ENCODE measurements at places on chromosomes 2 and 18. TPM values are rescaled to one million over a fixed set of nuclear protein-coding genes. Genes with fewer than 3 reads are reported as not detected.

DNA sequence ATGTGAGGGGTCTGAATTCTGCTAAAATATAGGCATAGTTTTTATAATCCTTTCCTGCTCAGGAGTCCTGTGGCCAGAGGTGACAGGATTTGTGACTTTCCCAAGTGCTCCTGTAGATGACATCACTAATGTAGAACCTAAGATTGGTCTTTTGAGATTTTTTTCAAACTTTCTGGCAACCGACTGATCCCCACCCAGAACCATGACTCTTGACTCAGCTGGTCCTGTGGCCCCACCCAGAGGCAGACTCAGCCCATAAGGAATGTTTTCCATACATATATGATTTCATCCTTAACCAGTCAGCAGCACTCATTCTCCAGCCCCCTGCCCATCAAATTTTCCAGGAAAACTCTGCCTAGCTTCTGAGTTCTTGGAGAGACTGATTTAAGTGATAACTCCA, 46.8 kb downstream of the COMMD1 start:
- no peak for DNase-seq

- DNase-seq: no peak
Measured at GRCh38 chr2:234846599-234847363, 105.0 kb upstream of the SH3BP4 start.

- DNase-seq: no peak
Measured at GRCh38 chr18:35334212-35334611, 10.0 kb downstream of the ZNF24 start.

DNA sequence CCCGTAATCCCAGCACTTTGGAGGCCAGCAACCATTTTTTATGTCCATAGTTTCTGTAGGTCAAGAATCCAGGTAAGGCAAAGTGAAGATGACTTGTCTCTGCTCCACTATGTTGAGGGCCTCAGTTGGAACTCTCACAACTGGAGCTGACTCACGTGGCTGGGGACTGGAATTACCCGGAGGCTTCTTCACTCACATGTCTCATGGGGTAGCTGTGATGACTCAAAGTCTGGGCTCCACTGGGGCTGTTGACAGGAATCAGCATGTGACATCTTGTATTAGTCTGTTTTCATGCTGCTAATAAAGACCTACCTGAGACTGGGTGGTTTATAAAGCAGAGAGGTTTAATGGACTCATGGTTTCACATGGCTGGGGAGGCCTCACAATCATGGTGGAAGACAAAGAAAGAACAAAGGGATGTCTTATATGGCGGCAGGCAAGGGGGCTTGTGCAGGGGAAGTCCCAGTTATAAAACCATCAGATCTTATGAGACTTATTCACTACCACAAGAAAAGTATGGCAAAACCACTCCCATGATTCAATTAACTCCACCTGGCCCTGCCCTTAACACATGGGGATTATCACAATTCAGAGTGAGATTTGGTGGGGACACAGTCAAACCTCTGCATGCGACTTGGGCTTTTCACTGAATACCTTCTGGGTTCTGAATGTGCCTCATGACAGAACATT, 7.8 kb upstream of the PPP1R1C start:
- DNase-seq: no peak

GRCh38 chr2:145141981-145142380, 622.1 kb upstream of the ZEB2 start:
- DNase-seq: no peak

DNA sequence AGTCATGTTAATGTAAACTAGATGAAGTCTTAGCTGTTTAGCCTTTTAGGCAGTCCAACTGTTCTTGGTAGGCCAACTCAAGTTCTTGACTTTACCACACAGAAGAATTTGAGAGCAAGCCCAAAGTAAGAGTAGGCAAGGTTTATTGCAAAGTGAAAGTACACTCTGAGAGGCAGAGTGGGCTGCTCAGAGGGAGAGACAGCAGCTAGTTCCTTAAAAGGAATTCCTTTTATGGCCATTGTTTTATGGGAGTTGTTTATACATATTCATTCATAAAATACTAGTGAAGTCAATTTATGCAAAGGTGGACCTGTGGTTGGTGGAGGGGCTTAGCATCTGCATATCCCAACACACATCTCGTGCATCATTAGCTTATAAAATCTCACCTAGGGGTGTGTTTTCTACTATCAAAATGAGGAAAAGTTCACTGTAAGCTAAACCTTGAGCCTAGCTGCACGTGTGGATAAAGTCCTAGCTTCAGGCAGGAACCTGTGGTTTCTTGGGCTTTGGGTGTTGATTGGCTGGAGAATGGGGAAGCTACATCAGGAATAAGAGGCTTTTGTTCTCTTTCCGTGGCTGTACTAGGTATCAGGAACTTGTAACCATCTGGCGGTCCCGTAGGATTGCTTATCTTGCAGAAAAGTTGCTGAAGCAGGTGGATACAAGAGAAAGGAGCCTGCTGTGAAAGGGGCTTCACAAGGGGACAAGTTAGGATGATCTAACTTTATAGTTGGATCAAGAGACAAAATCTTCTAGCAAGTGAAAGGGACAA, 110.4 kb upstream of the GULP1 start:
- no peak for DNase-seq

GRCh38 chr2:217471319-217471718, 531.5 kb downstream of the TNS1 start:
- DNase-seq: no peak

The NOL4 gene
- 0.58 TPM for total RNA-seq

The SULT1C3 gene
- not detected for total RNA-seq

The GPR155 gene
- total RNA-seq: 28.7 TPM

The TEX44 gene
- total RNA-seq: not detected

The DSG1 gene
- total RNA-seq: 0.04 TPM

All from sciatic nerve (tissue), 2 donors.